Urothelium cell line (cell line): ENCODE measurements at places on chromosomes 1 and 21.

GRCh38 chr1:147046189-147046862, 108.2 kb downstream of the NBPF12 start:
- DNase-seq: no peak

DNA sequence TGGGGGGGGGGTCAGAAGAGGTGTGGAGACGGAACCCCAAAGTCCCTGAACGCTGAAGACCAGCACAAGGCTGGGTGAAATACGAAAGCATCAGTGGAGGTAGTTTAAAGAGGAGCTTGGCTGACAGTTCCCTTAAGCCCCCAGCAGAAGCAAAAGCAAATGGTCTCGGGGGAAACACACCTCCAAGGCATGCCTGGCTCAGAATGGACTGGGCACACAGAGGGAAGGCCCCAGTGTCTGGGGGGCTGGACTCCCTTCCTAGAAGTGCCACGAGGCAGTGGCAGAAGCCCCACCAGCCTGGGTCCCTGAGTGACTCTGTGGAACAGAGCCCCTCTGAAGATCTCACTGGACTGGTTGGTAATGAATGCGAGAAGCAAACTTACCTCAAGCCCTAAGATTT, 43.9 kb downstream of the UBE2G2 start:
- no peak for DNase-seq

- DNase-seq: no peak
Observed at GRCh38 chr1:185367218-185367617, 50.2 kb upstream of the IVNS1ABP start.

DNA sequence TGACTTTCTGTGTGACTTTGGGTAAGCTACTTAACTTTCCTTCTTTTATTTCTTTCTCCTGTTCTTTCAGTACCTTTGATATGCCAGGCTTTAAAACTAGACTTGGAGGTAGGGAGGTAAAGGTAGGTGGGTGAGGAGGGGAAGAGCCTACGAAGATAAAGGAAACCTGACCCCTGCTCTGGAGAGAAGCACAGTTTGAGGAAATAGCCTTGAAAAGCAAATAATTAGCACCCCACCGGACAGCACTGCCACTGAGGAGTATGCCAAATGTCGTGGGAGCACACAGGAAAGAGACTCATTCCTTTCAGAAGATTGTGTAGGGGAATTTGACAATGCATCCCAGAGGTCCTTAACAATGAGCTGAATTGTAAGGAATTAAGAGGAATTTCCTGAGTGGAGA, 65.2 kb upstream of the SPAG17 start:
- no peak for DNase-seq

DNA sequence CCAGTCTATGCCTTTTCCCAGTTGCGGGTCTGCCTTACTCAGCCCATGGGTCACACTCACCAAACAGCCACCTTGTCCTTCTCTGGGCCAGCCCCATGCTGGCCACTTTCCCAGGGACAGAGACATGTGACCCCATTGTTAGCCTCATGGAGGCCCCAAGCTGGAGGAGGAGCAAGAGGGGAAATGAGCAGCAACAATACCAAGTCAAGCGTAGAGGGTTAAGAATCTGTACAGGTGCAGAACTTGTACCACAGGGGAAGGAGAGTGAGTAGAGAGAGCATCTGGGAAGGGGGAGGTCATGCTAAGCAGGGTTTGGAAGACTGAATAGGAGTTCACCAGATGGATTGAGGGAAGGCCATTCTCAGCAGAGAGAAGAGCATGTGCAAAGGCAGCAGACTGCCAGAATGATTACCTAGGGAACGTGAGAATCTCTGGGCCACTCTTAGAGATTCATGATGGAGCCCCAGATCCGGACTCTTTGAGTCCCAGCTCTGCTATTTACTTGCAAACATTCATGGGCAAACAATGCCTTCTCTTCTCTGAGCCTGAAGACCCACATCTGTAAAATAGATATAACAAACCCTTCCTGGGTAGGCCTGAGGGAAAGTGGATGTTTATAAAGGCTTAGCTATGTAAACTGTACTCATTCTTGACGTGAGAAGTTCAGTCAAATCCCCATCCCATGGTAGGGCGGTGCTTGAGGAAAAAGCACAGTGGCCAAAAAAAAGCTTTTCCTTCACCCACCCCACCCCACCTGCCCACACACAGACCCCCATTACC, 2.8 kb upstream of the SLC2A1 start:
- DNase-seq: no peak

DNA sequence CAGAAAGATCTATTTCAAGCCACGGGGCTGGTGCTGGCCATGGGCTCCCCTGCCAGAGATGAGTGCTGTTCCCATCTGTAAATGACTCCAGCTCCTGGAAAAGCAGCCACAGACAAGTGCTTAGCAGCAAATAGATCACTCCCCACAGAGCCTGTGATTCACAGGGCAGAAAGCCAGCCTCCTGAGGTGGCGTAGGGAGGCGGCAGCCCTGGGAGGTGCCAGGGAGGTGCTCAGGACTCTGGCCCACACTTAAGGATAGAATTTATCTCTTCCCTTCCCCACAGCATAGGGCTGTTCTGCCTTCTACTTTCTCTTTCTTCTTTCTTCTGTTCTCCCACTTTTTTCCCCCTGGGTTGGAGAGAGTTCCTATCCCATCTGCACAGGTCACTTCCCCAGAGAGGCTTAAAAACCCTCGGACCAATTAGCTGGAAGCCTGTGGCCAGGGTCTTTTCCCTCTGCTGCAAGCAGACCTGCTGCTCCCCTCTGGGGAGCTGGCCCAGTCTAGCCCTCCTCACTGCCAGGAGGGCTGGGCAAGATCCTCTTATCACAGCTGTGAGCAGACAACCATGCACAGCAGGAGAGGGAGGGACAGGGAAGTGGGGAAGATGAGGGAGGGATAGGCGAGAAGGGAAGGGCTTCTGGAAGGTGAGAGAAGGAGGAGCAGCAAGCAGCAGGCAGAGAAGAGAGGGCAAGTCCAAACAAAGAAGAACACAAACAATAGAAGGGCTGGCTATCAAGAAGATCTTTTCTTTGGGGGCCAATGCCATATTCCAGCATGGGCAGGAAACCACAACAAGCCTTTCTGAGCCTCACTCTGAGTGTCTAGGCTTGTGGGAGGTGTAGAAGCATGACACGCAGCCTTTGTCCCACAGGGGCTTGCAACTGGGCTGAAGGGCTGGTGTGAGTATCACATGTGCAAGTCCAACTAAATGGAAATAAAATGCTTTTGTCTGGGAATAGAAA, 41.0 kb downstream of the KCND3 start:
- DNase-seq: peak; percentile 35

DNA sequence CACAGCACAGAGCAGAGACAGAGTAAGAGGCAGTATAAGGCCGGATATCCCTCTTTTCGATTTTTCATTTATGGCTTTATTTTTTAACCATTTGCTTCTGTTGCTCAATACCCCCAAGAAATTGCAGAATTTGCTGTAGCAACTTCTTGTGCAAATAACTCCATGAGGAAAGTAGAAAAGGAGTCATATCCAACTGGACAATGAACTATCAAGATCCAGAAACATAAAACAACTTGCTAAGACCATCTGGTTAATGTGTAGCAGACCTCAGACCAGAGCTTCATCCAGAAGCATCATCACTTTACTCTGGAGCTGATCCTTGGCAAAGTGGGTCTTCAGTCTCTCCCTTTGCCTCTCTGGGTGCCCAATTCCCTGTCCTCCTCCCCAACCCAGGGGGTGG, 45.9 kb downstream of the ZNF697 start:
- no peak for DNase-seq

DNA sequence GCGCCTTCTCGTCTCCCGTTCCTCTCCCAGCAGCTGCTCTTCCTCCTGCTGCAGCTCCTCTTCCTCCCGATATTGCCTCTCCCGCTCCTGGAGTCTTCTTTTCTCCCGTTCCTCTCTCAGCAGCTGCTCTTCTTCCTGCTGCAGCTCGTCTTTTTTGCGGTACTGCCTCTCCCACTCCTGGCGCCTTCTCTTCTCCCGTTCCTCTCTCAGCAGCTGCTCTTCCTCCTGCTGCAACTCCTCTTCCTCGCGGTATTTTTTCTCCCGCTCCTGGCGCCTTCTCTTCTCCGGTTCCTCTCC, 5.3 kb downstream of the TCHH start:
- DNase-seq: peak; percentile 13

DNA sequence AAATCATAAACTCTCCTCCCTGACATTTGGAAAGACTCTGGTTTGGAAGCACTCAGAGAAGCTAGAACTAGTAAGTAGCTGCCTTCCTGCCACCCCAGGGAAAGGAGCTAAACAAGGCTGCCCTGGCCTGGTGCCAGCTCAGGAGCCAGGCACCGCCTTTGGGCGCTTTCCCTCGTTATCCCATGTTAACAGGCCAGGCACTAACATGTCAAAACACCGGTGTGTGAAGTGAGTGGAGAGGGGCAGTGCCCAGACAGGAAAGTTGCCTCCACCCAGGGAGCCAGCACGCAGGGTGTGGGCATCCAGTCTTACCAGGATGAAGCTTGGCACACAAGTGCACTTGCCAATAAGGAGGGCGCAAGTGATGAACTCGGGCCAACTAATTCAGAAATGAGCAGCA, 346.8 kb downstream of the RRAGC start:
- DNase-seq: no peak

DNA sequence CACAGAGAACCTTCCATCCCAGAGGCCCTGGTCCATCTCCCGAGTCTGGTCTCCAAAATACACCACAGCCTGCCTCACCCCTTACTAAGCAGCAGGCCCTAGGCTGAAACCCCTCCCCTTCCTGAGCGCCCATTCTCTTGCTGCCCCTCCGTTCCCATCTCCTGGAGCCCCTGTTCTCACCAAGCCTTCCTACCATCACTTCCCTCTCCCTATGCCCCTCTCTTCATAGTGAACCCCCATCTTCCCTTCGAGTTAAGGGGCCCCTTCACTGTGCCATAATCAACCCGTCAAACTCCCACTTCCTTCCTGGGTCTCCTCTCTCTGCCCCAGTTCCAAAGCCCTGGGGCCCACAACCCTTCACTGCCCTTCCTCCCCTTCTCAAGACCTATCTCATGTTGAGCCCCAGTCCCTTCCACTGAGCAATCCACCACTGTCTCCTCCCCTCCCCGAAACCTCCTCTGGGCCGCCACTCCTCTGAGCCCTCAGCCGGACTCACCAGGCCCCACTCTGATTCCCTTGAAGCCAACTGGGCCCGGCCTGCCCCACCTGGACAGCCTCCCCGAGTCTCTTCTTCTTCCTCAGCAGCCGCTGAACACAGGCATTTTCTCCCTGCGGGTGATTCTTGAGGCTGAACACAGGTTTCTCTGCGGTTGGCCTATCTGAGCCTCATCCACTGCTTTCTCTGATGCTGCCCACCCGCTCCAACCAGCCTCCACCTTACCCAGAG, 42.2 kb upstream of the WASF2 start:
- no peak for DNase-seq

GRCh38 chr1:172138634-172139033, 281.9 kb upstream of the C1orf105 start:
- DNase-seq: no peak

DNA sequence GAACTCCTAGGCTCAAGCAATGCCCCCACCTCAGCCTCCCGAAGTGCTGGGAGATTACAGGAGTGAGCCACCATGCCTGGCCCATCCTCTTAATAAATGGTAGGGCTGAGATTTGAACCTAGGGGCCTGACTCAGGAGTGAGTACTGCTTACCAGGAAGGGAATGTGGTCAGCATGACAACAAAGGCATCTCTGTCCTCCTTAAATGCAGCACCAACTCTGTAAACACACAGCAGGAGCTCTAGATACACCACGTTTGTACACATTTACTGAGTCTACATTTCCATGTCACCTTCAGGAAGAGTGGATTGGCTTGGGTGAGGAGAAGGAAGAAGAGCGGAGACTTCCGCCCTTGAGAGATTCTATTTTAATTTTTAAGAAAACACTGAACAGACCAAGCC, 38.5 kb downstream of the HIVEP3 start:
- no peak for DNase-seq

DNA sequence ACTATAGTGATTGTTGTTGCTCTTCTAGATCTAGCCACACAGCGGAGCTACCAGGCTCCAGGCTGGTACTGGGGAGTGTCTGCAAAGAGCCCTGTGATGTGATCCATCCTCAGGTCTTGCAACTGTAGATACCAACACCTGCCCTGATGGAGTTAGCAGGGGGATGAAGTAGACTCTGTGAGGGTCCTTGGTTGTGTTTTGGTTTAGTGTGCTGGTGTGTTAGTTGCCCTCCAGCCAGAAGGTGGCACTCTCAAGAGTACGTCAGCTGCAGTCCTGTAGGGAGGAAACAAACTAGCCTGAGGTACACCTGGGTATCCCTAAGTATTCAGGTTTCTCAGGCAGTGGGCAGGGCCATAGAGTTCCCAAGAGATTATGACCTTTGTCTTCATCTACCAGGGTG, 81.2 kb upstream of the TMPRSS2 start:
- no peak for DNase-seq

- no peak for DNase-seq
Observed at GRCh38 chr21:25925064-25925800, 190.5 kb downstream of the GABPA start.

DNA sequence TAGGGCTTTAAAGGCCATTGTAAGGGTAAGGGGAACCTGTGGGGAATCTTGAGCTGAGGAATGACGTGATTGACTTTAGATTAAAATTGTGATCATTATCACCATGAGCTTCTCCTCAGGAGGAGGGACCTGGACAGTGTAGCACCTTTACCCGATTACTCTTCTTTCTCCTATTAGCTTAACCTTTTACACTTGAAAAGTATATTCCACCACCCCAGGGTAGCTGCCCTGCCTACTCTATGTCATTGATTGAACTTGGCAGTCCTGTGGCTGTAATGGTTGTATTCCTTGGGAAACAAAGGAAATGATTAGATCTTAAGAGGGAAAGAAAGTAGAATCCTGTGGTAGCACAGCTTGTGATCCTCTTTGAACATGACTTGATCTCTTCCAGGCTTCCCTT, 47.7 kb downstream of the CACHD1 start:
- no peak for DNase-seq

DNA sequence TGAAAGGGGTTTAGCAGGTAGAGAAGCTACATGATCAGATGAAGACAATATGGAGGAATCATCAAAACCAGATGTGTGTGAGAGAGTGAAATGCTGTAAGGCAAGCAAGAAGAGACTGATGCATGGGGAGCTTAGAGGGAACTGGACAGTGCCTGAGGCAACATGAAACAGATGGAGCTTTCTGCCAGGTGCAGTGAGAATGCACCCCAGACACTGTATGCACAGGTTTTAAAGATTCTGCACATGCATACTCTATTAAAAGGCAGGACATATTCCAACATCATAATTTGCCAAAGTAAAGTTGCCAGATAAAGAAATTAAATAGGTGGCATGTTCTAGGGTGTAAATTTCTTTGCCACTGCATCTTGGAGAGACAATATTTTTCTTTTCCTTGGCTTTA, 200.1 kb downstream of the AMY1C start:
- no peak for DNase-seq

GRCh38 chr1:24415910-24416665, 486 bp downstream of the NIPAL3 start:
- peak; percentile 17 for DNase-seq

GRCh38 chr1:20560966-20561365, 8.6 kb downstream of the FAM43B start:
- DNase-seq: no peak

DNA sequence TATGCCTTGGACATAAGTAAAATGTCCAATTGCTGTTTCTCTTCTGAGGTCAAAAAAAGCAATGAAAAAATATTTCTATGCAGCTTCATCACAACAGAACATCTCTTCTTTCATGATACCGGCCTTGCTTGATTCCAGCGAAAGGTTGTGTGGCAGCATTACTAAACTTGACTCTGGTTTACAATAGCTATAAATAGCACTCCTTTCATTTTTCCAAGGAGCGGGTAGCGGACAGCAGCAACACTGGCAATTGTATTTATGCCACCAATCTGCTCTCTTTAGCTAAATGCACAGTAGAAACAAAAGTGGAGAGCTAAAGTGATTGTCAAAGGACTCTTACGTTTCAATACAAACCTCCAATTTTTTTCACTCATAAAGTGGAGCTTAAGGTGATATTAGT, 7.5 kb upstream of the DAB1 start:
- DNase-seq: no peak

GRCh38 chr1:150575518-150576366, 3.7 kb downstream of the MCL1 start:
- DNase-seq: no peak
